ENCODE measurements at places on chromosomes 12 and 14.

- no peak for DNase-seq
Observed at GRCh38 chr12:20369305-20370013, 1.1 kb downstream of the PDE3A start.

DNA sequence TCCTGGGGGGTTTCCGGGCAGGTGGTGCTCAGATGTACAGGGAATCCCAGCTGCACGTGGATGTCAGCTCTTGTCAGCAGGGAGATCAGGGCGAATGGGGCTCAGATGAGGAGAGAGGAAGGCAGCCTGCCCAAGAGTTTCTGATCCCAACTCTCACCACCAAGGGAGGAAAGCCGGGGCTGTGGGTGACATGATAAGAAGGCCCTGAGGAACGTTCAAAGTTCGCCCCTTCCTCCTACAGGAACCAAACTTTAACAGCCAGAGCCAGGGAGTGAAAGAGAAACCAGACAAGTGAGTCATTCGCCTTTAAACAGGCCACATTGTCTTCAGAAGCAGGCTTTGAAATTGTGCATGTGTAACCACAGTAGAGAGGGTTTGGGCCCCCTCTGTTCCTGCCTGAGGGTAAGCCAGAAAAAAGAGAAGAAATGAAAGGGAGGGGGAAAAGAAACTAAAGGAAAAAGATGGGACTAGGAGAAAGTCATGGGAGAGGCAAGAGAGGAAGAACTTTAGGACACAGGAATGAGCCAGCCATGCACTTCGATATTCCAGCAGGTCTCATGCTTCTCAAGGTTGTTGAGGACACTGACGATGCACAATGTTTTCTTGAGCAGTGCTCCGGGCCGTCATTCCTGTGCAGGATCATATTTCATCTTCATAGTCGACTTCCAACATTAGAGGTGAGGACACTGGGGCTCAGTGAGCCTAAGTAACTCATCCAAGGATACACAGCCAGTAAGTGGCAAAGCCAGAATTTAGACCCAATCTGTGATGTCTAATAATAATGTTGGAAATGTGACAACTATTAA lies 691.4 kb upstream of the TBX3 start:
- peak; percentile 48 for DNase-seq

DNA sequence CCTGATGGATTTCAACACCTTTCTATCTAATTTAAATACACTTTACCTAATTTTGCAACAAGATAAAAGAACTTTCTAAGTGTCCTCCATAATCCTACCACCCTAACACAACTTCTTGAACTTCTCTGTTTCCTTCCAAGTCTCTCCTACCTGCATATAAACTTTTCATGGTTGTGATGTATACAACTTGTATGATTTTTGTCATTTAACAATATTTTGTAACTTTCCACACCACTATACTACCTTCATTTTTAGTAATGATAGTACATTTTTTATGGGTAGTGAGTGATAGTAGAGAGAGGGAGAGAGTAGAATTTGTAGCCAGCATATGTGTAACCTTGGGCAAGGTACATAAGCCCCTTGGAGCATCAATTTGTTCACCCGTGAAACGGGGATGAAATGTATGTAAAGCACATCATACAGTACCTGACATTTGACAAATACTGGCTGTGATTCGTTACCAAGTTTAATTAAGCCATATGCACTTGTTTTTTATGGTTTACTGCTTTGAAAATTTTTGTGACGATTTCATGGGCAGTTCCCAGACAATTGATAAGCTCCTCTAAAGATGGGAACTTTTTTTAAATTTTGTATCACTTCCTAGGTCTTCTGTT lies 177.8 kb upstream of the SLC38A2 start:
- DNase-seq = no peak

DNA sequence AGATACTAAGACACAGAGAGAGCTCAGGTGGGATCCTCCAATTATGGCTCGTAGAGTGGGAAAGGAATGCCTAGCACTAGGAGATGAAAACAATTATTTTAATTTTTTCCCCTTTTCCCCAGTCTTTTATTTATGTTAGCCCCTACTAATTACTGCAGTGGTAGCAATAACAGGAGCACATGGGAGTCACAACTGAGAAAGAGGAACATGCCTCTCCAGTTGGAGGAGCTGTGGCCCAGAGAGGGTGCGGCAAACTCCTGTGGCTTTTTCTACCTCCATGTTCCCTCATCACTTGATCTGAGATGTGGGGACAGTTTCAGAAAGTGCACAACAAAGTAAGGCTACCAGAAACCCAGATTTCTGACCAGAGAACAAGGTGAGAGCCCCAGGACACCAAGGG lies 25.9 kb upstream of the POC1B start:
- no peak for DNase-seq

GRCh38 chr12:82912406-82912805 lies 225.7 kb downstream of the TMTC2 start:
- peak; percentile 73 for DNase-seq

DNA sequence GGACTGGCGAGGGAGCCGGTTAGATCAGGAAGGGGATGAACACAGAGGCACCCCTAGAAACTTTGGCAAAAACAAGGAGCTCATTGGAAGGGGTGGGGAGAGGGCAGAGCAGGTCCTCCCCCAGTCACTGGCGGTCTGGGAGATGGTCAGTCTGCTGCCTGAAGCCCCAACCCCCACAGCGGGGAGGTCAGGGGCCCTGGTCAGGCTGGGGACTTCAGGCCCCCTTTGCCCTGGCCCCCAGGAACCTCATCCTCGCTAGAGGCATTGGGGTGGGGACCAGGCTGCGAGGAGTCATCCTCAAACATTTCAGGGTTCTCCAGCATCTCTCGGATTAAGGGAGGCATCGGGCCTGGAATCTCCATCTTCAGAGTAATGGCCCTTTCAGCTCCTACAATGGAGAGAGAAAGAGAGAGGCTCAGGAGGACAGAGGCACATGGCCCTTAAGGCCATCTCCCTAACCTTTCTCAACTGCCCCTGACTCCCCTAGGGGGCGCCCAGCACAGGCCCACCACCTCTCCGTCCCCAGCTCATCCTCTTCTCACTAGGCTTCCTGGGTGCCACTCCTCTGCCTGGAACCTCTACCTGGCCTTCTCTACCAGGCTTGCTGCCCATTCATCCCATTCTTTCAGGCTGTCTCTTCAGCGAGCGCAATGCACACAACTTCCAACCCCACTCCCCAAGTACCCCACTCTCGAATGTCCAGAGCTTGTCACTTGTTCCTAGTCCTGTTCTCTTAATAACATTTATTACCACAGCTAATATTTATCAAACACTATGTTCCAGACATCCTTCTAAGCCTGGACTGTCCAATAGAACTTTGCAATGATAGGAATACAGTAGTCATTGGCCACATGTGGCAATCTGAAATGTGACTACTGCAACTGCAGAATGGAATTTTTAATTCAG lies 4.7 kb upstream of the ITGB7 start:
- DNase-seq = no peak

GRCh38 chr14:101781240-101782061 lies 19.9 kb downstream of the PPP2R5C start:
- DNase-seq = no peak

GRCh38 chr14:90960818-90961217 lies 99.6 kb downstream of the RPS6KA5 start:
- DNase-seq = no peak

GRCh38 chr12:8622646-8623045 lies 10.0 kb upstream of the AICDA start:
- no peak for DNase-seq

DNA sequence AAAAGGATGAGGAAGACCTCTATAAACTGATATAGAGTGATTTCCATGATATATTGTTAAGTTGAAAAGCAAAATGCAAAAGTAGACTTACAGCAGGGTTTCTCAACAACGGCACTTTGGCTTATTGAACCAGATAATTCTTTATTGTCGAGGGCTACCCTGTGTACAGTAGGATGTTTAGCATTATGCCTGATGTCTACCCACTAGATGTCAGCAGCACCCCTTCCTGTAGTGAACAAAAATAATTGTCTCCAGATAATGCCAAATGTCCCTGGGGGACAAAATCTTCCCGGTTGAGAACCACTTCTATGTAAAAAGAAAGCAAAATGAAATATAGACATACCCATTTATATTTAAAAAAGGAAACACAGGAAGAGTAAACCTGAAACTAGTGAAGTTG lies 32.4 kb downstream of the ABCD2 start:
- no peak for DNase-seq

DNA sequence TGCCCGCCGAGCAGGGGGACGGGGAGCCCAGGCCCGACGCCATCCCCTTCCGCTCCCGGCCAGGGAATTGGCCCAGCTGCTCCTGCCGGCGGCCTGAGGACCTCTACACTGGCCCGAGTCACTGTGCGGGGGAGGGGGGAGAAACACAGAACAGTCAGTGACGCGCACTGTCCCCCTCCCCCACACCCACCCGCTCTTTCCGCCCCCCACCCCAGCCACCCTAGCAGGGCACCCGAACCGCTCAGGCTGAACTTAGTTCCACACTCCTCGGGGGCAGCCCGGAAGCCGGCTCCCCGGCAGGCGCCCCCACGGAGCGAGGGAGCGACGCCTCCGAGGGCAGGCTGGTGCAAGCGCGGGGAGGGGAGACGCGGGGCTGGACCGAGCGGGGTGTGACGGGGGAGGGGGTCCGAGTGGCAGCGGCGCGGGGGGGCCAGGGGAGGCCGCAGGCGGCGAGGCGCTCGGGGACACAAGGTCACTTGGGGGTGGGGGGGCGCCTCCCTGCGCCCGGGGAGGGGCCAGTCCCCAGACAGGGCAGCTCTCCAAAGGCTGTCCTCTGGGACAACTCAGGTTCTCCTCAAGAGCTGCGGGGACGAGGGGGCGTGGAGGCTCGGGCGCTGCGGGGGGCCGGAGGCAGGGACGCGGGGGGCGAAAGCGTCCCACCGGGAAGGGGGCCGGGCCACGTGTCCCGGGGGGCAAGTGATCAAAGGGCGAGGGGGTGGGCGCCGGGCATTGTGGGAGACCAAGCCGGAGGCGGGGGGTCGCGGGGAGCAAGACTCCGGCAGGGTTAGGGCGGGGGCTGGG lies 648 bp downstream of the CHD4 start:
- DNase-seq = no peak

DNA sequence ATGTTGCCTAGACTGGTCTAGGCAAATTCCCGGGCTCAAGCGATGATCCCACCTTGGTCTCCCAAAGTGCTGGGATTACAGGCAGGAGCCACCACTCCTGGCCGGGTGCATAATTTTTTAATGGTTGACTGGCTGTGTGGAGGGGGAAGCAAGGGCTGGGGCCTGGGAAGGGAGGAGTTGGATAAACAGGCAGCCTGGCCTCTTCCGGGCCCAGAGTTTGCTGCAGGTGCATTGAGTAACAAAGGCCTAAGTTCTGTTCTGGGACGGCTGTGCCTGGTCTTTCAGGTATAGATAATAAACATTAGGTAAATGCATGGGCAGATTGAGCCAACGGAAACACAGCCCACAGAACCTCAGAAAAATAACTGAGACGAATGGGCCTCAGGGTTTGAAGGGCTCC lies 191.3 kb upstream of the TBX3 start:
- no peak for DNase-seq

DNA sequence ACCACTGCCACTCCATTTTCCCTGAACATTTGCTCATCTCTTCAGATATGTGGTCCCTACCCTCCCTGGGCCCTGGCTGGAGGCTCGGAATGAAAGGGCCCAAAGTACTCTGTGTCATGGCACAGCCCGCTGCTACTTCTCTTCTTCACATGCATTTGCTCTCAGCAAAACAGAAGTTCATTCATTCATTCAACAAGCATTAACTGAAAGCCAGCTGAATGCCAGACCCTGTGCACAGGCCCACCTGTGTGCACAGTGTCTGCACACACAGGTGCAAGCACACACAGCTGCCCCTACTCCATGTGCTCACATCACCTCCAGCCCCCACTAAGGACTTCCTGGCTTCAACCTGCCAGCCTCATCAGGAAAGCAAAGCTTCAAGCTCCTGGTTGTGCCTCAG lies 7.8 kb downstream of the WNT1 start:
- DNase-seq = no peak

DNA sequence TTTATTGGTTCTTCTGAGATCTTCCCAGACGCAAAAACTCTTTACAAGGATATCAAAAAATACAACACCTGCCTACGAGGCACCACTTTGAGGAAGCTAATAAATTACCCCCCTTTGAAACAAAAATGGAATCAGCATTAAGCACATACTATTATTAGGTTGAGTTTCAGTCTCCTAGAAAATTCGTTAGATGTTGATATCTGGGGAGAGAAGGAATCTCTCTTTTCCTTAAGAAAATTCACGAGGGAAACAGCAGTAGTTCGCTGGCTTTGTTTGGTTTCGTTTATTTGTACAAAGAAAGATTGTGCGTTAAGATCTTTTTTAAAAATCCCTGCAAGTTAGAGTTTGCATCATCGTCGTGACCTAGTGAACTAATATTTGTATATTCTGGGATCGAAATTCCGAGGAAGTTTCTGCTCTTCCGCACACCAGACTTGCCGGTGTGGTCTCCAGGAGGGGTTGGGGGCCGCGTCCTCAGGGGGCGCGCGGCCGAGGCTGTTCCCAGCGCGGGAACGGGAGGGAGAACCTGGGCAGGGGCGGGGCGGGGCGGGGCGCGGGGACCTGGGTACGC lies 12.1 kb downstream of the NKX2-1 start:
- DNase-seq = no peak

GRCh38 chr12:102629262-102629888 lies 149.0 kb upstream of the IGF1 start:
- peak; percentile 50 for DNase-seq

DNA sequence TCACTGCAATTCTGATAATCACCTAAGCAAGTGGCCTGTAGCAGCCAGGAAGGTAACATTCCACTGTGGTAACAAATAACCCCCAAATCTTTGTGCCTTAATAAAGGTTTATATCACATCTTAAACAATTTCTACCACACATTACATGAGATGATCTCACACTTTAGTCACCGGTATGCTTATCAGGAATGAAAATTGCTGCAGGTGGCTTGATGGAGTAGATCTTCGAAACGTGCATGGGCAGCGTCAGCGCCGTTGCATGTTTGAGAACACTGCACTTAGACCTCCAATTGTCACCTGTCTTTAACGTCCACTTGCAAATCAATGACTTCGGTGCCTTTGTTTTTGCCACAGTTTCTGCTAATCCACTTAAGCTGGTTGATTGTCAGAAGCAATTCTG lies 477.4 kb downstream of the VRK1 start:
- DNase-seq = no peak

DNA sequence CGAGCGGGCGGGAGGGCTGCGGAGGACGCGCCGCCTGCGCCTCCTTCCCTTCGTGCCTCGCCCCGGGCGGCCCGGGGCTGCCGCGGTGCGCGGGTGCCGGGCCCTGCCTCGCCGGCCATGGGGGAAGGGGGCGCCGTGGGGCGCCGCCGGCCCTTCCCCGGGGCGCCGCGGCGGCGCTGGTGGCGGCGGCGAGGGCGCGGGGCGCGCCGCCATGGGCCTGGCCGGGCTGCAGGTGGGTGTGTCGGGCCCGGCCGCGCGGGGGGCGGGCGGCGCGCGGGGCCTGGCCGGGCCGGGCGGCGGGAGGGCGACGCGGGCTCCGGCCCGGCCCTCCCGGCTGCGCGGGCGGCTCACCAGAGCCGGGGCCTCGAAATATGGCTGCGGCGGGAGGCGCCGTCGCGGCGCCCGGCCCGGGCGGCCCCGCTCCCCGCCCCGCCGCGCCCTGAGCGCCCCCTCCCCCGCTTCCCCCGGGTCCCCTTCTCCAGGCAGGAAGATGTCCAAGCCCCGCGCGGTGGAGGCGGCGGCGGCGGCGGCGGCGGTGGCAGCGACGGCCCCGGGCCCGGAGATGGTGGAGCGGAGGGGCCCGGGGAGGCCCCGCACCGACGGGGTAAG lies 5.1 kb downstream of the KMT5A start:
- no peak for DNase-seq

GRCh38 chr12:85951823-85952222 lies 77.7 kb downstream of the NTS start:
- DNase-seq = no peak
